Erythroblast (primary cell): ENCODE measurements at places on chromosomes 7 and 10.

GRCh38 chr7:102828286-102828685 lies 79.5 kb downstream of the FAM185A start:
- no peak for DNase-seq

- no peak for DNase-seq
Observed at GRCh38 chr7:79292834-79293233, 160.6 kb downstream of the MAGI2 start.

GRCh38 chr7:75048435-75049379 lies 24.9 kb downstream of the RCC1L start:
- no peak for DNase-seq

- peak; percentile 50 for DNase-seq
Observed at GRCh38 chr10:101000127-101000914, 713 bp downstream of the LZTS2 start.

- DNase-seq, result no peak
Observed at GRCh38 chr7:82704121-82704520, 260.5 kb upstream of the CACNA2D1 start.

DNA sequence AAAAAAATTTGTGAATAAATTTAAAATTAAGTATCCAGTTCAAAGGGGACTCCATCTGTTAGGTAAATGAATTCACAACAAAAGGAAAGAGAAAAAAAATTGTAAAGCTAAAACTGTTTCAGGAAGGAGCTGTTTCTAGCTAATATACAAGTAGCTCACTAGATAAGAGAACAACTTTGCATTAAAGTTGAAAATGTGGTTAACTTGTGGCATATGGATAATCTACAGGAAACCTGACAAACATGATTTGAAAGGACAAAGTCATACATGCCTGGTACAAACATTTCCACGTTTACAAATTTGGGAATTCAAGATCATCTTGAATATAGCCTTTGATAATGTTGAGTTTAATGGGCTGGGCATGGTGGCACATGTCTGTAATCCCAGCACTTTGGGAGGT lies 8.9 kb downstream of the NT5C3A start:
- DNase-seq, result no peak

GRCh38 chr7:20107582-20107981 lies 109.6 kb downstream of the MACC1 start:
- DNase-seq, result no peak

GRCh38 chr7:36736899-36737211 lies 12.6 kb upstream of the AOAH start:
- no peak for DNase-seq

DNA sequence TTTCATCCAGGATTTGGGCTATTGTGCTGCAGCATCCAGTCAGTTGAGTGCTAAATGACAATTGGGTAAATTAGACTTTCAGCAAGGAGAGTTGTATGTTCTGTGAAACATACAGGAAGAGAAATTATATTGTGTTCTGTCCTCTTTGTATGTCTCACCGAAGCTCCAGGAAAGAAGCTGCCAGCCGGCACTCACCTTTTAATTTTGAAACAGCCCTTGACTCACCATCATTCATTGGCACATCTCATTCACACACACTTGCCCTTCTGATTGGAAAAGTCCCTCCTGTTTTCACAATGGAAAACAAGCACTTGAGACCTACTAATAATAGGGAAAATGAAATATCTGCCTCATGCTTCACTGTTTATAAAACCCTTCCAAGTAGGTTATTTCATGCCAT lies 495.6 kb downstream of the RPS24 start:
- no peak for DNase-seq

- no peak for DNase-seq
Observed at GRCh38 chr10:12961416-12962205, 39.9 kb downstream of the CCDC3 start.

- no peak for DNase-seq
Observed at GRCh38 chr10:112275512-112276245, 7.5 kb upstream of the TECTB start.

DNA sequence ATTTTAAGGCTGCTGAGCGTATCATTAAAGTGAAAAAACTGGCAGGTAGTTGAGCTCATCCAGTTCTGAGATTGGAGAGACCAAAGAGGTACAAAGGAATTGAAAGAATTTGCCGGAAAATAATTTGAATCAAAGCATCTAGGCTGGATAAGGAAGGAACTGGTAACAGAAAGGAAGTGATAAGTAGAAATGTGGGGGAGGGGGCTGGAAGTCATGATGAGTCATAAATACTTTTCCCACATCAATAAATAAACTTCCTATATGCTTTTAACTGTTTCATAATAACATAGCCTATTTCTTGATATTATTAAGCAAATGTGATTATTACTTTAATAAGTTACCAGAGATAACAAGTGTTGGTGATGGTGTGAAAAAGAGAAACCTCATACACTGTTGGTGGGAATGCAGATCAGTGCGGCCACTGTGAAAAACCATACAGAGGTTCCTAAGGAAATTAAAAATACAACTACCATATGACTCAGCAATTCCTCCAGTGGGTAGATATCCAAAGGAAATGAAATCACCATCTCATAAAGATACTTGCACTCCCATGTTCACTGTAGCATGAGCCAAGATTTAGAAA lies 27.0 kb downstream of the ZNF438 start:
- DNase-seq, result no peak

- DNase-seq, result no peak
Observed at GRCh38 chr7:64494912-64495461, 67.9 kb downstream of the ZNF680 start.

DNA sequence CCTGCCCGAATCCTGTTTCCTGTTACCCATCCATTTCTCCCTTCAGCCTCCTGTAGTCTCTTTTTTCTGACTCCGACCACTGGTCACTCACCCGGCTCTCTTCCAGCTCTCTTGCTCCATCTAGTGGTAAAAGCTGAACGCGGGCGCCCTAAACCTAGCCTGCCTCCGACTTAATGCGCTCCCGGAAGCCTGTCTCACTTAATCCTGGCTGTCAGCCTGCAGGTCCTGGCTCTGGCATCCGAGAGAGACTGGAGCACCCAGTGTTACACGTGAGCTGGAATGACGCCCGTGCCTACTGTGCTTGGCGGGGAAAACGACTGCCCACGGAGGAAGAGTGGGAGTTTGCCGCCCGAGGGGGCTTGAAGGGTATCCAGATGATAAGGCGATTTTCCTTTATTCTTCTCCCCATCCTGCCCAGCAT lies 10.3 kb downstream of the SUMF2 start:
- DNase-seq, result peak; percentile 71

- no peak for DNase-seq
Observed at GRCh38 chr7:40202851-40203250, 68.0 kb downstream of the SUGCT start.

DNA sequence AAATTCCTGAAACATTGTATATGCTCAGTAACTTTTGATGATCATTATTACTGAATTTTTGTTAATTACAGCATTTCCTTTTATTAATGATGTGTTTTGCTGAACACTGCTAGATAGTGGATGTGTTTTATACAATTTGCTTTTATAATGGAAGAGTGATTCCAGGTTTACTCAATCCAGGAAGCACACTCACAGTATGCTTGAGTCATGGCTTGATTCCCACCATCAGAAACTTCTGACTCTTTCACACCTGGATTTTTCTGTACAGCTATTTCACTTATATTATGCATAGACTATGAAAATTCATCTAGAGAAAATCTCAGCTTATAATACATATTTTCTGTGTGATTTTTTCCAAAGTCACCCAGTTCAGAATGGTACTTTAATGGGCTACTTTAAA lies 1040.9 kb downstream of the GRM8 start:
- DNase-seq, result no peak

DNA sequence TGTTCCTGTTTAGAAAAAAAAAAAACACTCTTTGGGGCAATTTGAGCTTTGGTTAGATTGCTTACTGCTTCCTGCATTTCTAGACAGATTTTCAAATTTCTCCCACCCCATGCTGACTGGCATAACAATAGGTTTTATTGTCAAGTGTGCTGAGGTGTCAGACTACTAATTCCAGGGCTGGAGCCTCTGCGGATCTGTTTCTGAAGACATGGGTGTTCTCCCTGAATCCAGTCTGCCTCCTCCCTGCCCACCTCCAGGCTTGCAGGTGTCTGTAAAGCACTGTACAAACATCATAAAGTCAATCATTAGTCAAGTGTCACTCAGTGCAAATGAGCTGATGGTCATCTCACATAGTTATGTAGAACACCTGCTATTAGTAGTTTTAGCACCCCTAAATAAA lies 292.4 kb downstream of the GATA3 start:
- no peak for DNase-seq

DNA sequence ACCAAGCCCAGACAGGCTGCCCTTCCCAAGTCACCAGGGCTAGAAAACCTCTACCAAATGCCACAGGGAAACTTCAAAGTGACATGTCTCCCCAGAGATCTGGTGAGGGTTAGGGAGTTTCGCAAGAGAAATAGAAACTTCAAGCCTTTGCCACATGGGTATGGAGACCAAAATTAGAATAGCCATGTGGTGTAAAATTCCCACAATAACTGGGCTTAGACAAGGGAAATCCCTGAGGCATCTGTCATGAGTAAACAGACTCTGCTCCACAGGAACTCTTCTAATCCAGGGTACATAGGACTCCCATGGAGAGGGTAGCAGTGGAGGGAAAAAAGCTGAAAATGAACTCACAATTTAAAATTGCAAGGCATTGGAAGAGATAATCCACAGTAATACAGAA lies 14.3 kb downstream of the ADAM12 start:
- no peak for DNase-seq

GRCh38 chr7:82477733-82478515 lies 34.3 kb upstream of the CACNA2D1 start:
- DNase-seq, result no peak

- DNase-seq, result no peak
Observed at GRCh38 chr7:157193274-157193673, 54.5 kb downstream of the UBE3C start.

- no peak for DNase-seq
Observed at GRCh38 chr7:110854651-110855050, 236.3 kb upstream of the LRRN3 start.

DNA sequence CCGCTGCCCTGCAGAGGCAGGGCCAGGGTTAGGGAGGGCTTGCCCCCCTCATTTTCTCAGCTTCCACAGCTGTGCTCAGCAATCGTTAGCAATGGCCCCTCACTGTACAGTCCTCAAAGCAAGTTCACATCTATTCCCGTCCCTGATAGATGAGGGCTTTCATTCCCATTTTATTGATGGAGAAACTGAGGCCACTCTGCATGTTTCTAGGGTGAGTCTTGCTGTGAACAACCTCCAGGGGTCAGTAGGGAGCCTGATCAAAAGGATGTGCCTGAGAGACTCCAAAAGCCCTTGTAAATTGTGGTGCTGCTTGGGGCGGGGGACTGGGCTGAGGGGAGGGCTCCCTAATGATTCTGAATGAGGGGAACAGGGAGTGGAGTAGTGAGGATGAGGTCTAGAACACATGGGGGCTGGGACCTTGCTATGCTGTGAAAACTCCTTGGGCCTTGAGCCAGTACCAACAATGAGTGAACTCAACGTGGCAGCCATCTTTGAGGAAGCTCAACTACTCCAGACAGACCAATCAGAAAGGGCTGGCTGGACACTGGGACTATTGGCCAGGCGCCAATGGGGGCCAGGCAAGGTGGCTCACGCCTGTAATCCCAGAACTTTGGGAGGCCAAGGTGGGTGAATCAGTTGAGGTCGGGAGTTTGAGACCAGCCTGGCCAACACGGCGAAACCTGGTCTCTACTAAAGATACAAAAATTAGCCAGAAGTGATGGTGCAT lies 6.7 kb upstream of the GRIFIN start:
- peak; percentile 31 for DNase-seq

DNA sequence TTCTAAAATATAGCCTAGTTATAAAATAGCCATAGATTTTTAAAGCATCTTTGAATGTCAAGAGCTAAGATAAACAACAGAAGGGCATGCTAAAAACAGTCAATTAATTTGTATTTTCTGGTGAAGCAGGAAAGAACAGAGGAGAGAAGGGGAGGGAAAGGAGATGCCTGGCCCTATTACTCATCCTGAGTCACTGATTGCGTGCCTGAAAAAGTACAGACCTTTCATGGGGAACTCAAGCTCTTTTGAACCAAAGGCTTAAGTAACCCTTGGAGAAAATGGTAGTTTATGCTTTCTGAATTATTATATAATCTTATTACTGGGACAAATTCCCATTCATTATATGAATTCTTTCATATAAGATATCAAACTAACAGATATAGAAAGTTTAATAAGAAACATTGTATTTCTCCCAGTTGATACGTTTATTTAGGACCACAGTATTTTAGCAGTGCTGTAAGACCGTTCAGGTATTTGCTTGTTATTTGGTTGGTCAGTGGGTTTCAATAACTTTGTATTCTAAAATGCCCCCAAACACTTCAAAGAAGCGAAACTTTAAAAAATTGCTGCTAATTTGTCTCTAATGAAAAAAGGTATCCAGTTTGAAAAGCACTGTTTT lies 151.3 kb downstream of the HGF start:
- no peak for DNase-seq
